NCI-H2081 treated with DMSO at 0.1 percent for 48 hours (cell line): ENCODE measurements at places on chromosomes 1 and 21.

DNA sequence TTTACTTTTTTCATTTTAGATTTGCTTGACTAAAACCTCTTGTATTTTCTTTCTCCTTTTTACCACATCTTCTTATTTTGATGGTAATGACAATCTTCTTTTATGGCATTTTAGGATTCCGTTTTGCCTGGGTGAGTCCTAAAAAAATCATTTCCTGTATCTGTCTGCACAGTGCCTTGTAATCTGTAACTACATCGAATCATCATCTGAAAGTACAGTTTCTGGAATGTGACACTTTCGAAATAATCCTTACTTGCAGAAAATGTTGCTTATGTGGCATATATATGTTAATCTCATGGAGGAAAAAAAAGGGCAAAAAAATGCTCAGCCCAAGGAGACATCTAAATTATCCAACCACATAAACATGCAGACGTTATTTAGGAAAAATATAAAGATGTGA lies 29.0 kb downstream of the GREM2 start:
- no peak for DNase-seq

- DNase-seq, result no peak
These were observed 472.4 kb upstream of the PRMT6 start for GRCh38 chr1:106584107-106584506.

GRCh38 chr1:55854911-55855310 lies 639.7 kb upstream of the USP24 start:
- no peak for DNase-seq

GRCh38 chr1:217562229-217562878 lies 68.5 kb downstream of the GPATCH2 start:
- DNase-seq, result no peak

DNA sequence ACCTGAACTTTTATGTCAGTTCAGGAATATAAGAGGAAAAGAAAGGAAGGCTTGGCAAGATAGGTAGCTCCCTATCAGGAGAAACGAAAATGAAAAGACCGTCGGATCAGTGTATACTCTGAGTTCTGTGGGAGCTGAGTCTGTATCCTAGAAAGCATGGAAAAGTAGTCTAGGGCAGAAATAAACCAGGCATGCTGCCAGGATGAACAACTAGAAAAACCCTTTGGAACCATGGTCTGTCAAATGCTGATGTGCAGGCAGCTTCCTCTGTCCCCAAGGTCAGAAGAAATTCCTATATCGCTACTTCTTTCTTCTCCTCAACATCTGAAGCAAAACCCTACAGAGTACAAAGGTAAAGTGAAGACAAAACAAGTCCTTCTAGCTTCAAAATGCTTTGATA lies 268.8 kb downstream of the ST6GALNAC3 start:
- no peak for DNase-seq

- DNase-seq, result no peak
These were observed 26.8 kb downstream of the UMODL1 start for GRCh38 chr21:42097860-42098454.

- no peak for DNase-seq
These were observed 79.5 kb downstream of the JAK1 start for GRCh38 chr1:64886877-64887276.

- no peak for DNase-seq
These were observed 37.3 kb upstream of the ASB17 start for GRCh38 chr1:75969550-75969949.

- no peak for DNase-seq
These were observed 133.1 kb downstream of the SETD4 start for GRCh38 chr21:35927262-35927661.

DNA sequence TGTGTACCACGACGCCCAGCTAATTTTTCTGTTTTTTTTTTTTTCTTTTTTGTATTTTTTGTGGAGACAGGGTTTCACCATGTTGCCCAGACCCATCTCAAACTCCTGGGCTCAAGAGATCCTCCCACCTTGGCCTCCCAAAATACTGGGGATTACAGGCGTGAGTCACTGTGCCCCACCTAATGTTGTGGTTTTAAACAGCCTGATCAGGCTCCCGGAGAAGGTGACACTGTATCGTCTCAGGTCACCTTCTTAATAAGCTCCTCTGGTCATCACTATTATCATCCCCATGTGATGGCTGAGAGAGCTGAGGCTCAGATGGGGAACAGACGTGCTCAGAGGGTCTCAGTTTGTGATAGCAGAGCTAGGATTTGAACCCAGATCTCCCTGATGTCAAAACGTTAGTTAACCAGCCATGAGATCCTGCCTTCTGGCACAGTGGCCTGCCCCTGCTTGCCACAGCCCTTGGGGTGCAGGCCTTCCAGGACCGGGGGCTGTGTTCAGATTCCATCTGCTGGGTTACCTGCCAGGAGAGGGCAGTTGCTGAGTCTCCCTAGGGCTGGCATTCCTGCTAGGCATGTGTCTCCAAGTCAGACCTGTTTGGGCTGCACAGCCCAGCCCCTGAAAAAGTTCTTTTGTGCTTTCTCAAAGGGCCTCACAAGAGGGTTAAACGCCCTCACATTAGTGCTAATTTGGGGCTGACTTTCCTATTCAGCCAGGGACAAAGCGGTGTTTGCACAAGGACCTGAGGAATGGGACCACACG lies 32.7 kb upstream of the GRHL3 start:
- DNase-seq, result no peak

DNA sequence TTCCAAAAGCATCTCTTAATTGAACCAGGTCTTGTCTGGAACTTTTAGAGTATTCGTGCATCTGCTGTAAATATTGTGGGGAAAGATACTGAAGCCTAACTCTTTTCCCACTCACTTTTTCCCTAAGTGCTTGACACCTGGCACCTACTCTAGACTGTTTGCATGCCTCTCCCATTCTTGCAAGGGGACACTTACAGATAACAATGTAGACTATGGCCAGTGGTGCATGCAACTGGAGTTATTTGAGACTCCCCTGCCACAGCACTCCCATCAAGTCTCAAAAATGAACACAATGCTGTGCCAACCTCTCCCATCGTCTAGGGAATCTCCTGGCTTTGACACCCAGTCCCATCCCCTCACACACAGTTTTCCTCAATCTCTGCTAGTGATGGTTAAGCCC lies 118.6 kb upstream of the ATP1B1 start:
- DNase-seq, result no peak

DNA sequence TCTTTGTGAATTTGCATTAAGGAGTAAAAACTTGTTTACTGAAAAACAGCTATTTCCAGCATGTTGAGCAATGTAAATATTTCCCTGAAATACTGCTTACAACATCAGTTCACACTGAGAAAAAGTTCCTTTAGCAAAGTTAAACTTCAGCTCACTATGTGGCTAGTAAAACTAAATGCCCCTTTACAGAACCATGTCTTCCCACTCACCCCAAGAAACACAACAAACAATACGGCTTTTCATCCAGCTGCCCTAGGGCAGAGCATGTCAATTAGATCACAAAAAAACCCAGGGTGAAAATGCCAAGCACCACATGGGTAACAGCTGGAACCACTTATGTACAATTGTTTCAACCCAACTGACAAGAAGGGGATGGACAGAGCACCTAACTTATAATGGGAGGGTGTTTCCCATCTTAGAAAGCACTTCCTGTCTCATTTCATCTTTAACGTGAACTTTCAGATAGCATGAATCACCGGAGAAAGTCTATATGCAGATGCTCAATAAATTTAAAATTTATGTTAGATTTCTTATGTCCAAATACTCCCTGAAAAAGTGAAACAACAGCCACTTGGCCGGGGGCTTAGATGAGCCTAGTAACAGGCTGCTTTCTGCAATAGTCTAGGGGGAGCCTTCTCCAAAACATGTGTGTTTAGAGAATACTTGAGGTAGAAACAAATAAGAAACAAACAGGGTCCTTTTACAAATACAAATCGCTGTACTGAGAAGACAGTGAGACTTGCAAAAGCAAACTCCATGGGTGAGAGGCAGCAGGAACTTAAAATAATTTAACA lies 6.6 kb downstream of the NID1 start:
- DNase-seq, result no peak

- peak; percentile 71 for DNase-seq
These were observed 4.0 kb upstream of the LACTBL1 start for GRCh38 chr1:22976461-22977243.

DNA sequence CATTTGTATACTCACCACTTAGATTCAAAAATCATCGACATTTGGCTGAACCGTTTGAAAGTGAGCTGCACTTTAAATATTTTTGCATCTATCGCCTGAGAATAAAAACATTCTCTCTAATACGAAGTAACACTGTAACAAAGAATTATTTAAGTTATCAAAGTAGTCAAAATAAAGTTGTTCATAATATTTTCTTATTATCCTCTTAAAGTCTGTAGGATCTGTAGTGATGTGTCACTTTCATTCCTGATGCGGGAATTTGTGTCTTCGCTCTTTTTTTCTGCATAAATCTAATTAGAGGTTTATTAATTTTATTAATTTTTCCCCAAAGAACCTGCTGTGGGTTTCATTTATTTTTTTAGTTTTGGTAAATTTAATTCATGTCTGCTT lies 74.8 kb downstream of the ETS2 start:
- no peak for DNase-seq

GRCh38 chr1:24867084-24867870 lies 62.8 kb downstream of the RUNX3 start:
- DNase-seq, result no peak
